Body of pancreas (tissue), 4 donors: ENCODE measurements at places on chromosomes 2 and 18. TPM values are rescaled to one million over a fixed set of nuclear protein-coding genes. Genes with fewer than 3 reads are reported as not detected.

DNA sequence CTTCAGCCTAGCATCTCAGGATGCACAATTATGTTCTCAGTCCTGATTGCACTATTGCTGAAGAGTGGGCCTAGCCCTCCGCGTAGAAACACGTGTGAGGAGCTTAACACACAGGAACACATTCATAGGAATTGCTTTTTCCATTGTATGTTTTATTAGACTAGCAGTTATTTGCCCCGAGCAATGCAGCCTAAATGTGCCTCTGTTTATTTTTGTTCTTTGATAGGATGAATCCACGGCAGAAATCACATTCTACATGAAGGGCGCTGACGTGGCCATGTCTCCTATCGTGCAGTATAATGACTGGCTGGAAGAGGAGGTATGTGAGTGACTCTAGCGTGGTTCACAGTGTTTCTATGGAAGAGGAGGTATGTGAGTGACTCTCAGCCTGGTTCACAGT is 65.9 kb upstream of the NFATC1 start:
- no peak for DNase-seq
- H3K27ac ChIP-seq, result no peak overlapping the region
- H3K4me1 ChIP-seq, result peaks cover 7% of the 10 kb centered on the region

- H3K27me3 ChIP-seq, result no peaks in the 10 kb centered on the region
- H3K27ac ChIP-seq, result no peak overlapping the region
- DNase-seq, result no peak
These were observed 53.5 kb downstream of the RASGRP3 start for GRCh38 chr2:33529771-33530481.

The HOXD11 gene
- total RNA-seq, result not detected

DNA sequence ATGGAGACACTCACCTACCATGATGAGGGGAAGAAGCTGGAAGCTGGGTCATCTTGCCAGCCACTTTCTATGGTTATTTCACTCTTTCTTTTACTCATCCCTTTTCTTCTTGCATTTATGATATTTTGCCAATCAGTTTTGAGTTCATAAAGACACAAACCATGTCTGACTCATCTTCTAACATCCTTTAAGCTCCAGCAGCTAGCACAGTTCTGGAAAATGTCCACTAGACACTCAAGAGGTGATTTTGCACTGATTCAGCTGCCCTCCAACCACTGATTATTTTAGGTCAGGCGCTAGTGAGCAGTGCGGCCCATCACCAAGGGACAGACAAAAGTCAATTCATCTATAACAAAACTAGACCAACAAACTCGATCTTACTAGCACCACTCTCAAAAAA is 537.1 kb upstream of the ID2 start:
- peaks cover 22% of the 10 kb centered on the region for H3K4me1 ChIP-seq
- H3K27ac ChIP-seq, result no peak overlapping the region
- no peak overlapping the region for H3K4me3 ChIP-seq
- H3K27me3 ChIP-seq, result no peaks in the 10 kb centered on the region

The DUSP2 gene
- total RNA-seq, result 9.2 TPM

- no peaks in the 10 kb centered on the region for H3K27me3 ChIP-seq
- H3K27ac ChIP-seq, result no peak overlapping the region
- H3K36me3 ChIP-seq, result no peaks in the 10 kb centered on the region
These were observed 21.3 kb downstream of the ITGA6 start for GRCh38 chr2:172448544-172449267.

The UGT1A4 gene
- not detected for total RNA-seq

The STARD6 gene
- not detected for total RNA-seq

The PNPT1 gene
- total RNA-seq, result 10.1 TPM

- no peak for DNase-seq
- no peaks in the 10 kb centered on the region for H3K4me1 ChIP-seq
- H3K4me3 ChIP-seq, result no peak overlapping the region
- H3K27me3 ChIP-seq, result no peaks in the 10 kb centered on the region
- no peaks in the 10 kb centered on the region for H3K36me3 ChIP-seq
These were observed 139.0 kb upstream of the RASGRP3 start for GRCh38 chr2:33337385-33337960.

DNA sequence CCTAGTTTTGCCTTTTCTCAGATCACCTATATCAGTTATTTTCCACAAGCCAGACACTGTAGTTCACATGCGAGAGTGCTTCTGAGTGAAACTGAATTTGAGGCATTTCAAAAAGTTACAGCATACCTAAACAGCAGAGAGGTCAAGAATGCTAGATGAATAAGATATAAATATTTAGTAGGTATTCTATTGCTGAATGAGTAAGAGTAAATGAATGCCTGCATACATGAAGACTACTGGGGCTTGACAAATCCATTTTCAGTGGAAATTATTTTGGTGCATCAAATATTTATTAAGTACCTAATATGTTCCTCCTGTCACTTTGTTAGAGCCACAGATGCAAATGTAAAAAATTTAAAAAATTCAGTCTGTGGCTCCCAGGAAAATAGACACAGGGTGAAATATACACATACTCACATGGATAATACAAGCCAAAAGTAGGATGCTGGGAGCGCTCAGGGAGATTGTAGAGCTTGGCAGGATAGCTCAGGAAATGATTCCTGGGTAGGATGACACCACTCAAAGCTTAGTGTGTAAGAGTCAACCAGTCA is 27.6 kb upstream of the CDC42EP3 start:
- H3K27me3 ChIP-seq, result no peaks in the 10 kb centered on the region
- H3K4me1 ChIP-seq, result no peaks in the 10 kb centered on the region
- H3K36me3 ChIP-seq, result no peaks in the 10 kb centered on the region
- H3K4me3 ChIP-seq, result no peak overlapping the region
- no peak overlapping the region for H3K27ac ChIP-seq
- no peak for DNase-seq

The MCM6 gene
- 4.9 TPM for total RNA-seq

- DNase-seq, result no peak
- no peaks in the 10 kb centered on the region for H3K27me3 ChIP-seq
- H3K4me3 ChIP-seq, result no peak overlapping the region
- no peaks in the 10 kb centered on the region for H3K36me3 ChIP-seq
- H3K4me1 ChIP-seq, result no peaks in the 10 kb centered on the region
These were observed 19.2 kb downstream of the SLC14A2 start for GRCh38 chr18:45634454-45634853.

DNA sequence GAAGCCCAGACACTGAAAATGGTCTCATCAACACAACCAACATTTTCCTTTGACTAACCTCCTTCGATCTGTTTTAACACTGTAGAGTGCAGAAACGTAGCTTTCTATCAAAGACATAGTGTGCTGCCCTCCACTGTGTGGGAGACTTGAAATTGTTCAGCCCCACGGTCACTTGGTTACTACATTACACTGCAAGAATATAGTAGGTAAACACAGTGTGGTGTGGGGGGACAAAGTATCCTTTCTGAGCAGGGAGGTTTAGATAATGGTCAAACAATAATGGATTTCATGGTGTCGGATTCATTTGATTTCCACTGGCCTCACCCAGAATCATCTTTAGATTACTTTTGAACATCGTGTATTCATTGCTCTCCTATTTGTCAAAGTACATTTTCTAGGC is 181.0 kb downstream of the ERBB4 start:
- no peak overlapping the region for H3K4me3 ChIP-seq
- H3K4me1 ChIP-seq, result no peaks in the 10 kb centered on the region
- DNase-seq, result no peak

- no peak for DNase-seq
- H3K27ac ChIP-seq, result no peak overlapping the region
- no peaks in the 10 kb centered on the region for H3K4me1 ChIP-seq
- H3K36me3 ChIP-seq, result no peaks in the 10 kb centered on the region
These were observed 61.8 kb downstream of the CXCR4 start for GRCh38 chr2:136055929-136056688.
